ENCODE measurements at places on chromosomes 6 and 20. TPM values are rescaled to one million over a fixed set of nuclear protein-coding genes. Genes with fewer than 3 reads are reported as not detected.

The CDH4 gene
- not detected for polyA plus RNA-seq

The HRH3 gene
- polyA plus RNA-seq, result not detected

The BMP7 gene
- not detected for polyA plus RNA-seq

The ARID1B gene
- 18.1 TPM for polyA plus RNA-seq

The C2 gene
- polyA plus RNA-seq, result not detected

Data from immature natural killer cell (primary cell).